ENCODE measurements at places on chromosomes 2 and 18. TPM values are rescaled to one million over a fixed set of nuclear protein-coding genes. Genes with fewer than 3 reads are reported as not detected.

The PSMA8 gene
- not detected for total RNA-seq

DNA sequence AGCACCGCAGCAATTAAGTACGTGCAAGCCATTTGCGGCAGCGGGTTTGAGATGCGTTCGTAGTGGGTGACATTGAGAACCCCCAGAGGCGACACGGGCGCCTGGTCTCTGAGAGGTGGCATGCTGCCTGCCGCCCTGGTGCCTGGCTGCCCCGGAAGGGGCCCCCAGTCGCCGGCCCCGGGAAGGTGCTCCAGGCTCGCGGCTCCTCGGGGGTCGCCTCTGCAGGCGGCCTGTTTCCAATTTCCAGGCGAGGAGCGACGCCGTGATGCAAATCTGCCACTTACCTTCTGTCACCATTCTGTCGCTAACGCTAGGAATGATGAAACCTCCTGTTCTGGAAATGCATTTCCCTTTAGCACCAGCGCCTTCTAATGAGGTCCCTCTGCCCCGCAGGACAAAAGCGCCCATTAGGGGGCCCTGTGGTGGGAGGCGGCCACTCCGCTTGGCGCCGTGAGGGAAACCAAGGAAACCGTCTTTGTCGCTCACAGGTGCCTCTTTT is 13.0 kb downstream of the KIF5C start:
- DNase-seq = no peak

DNA sequence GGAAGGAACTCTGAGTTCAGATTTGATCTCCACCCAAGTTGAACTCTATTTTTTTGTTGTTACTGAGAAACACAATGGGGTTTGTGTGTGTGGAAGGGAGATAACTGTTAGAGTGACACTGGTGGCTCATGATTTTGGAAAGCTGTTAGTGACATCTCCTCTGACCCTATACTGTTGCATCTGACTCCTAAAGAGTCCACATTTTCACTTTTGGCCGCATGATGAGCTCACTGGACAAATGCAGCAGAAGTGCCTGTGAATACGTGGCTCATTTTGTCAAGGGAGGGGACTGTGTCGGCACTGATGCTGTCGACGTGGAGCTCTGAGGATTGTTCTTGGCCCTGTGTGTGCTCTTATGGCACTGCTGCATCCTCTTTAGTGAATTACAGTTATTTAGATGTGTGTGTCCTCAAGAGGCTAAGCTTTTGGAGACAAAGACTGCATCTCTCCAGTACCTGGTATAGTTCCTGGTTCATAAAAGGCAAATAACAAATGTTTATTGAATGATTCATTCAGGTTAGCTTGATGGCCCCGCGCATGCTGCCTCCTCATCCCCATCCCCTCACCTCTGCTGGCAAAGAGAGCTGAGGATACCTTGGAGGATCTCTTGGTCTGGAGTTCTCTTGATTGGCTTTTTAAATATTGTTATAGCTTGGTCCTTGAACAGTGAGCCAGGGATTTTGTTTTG is 135.4 kb downstream of the PHLPP1 start:
- DNase-seq = no peak

- DNase-seq = no peak
Observed at GRCh38 chr2:57615855-57616556, 430.6 kb upstream of the VRK2 start.

DNA sequence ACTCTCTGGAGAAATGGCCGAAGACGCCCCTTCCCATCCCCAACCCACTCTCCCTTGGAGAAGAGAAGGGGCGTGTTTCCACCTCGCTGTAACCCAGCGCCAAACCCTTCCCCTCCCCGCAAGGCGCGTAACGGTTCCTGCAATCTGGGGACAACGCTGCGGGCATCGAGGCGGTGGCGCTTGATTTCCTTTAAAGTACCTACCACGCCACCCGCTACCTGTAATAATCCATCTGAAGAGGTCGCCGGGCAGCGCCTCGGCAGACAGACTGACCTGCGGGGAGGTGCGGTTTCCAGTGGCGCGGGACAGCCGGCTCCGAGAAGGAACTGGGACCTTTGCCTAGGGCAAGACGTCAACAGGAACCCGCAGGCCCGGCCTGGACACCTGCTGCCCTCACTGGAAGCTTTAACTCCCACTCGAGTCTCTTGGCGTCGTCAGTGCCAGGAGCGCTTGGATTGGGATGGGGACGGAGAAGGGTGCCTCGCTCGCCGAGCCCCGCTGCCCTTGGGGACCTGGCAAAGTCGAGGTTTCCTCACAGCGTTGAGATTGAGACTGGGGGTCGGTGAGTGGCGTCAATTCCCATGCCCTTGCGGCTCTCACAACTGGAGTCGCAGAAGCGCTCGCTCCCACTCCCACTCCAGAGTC is at the start of gene CYP1B1:
TSS of gene CYP1B1 (minus strand) at position 645 of the 645 bp plus-strand sequence. CDS start 763 bp downstream, outside the sequence.
- no peak for DNase-seq

- DNase-seq = no peak
Observed at GRCh38 chr2:16862471-16862870, 196.8 kb upstream of the CYRIA start.

DNA sequence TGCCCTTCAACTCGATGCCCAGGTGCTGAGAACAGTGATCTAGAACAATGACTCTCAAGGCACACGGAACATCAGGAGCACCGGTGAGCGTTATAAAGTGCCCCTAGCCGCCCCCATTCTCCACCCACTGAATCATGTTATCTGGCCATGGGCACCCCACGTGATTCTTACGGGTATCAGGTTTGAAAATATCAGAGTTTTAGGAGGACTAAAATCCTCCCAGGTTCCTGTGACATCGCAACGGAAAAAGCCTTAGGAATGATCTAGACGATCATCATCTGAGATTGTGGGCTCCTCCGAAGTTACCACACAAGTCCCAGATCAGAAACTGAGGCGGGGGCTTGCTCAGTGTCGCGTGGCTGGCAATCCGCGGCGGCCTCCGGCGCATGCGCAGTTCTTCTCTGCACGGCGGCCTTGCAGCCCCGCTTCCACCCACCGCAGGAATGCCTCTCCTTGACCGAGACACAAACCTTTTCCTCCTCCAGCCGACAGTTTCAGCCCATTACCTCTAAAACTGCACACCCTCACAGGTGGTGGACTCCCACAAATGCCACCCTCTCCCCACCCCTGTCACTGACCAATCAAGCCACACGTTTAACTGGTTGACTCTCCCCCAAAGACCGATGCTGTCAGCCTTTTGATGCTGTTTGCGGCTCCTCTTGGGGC is 5.8 kb upstream of the MRPL33 start:
- DNase-seq = no peak

DNA sequence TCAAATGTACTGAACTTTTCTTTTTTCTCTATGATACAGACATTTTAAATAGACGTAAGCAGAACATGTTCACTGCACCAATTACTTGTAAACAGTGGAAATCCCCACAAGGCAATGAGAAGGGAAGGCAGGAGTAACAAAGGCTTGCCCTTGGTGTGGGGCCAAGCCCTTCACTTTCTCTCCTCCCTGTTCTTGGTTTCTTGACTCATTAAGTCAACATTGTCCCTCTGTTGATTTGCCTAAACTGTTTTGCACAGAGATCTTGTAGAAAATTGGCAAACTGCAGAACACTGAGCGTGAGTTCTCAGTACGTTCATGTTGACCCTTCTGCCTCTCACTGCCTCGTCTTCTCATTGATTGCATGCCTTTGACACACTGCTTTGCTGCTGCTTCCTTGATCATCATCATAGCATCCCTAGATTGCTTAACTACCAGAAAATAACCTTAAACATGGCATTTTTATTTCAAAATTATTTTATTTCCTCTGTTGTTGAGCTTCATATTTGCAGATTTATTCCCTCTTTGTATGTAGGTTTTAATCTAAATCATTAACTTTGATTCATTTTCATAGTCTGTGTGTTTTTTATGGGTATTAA is 257.7 kb downstream of the PTGR3 start:
- DNase-seq = no peak

DNA sequence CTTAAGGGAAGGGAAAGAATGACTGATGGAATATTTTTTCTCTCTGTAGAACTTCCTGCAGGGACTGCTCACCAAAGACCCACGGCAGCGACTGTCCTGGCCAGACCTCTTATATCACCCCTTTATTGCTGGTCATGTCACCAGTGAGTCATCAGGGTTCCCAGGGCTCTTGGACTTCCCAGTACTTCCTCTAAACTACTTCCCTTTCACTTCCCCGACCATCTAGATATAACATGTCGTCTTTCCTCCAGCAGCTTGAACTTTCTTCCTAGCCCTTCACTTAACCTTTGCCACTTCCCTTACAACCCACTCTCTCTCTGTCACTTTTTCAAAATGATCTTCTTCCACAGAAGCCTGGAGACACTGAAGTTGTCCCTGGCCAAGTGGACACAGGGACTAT is 7.2 kb downstream of the STK36 start:
- DNase-seq = no peak

GRCh38 chr2:67867735-67868134 is 195.1 kb downstream of the C1D start:
- DNase-seq = no peak

GRCh38 chr2:94994063-94994913 is 31.2 kb upstream of the MAL start:
- peak; percentile 5 for DNase-seq

DNA sequence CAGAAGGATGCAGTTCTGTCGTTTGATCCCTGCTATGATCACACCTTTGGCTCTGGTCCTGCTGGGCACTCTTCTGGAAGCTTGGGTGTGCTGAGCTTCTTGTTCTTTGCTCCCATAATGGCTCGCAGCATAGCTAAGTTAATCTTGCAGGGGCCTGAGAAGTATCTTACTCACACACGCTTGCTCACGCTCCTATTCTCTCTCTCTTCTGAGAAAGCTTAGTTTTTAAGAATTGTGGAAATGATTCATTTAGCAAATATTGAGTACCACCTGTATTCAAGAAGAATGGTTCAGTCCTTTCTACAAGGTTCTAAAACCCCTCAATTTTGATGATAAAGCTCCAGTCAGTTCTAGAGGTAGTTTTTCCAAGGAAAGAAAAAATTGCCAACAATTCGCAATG is 40.6 kb downstream of the XRCC5 start:
- DNase-seq = no peak

The CRACDL gene
- 9.7 TPM for total RNA-seq

DNA sequence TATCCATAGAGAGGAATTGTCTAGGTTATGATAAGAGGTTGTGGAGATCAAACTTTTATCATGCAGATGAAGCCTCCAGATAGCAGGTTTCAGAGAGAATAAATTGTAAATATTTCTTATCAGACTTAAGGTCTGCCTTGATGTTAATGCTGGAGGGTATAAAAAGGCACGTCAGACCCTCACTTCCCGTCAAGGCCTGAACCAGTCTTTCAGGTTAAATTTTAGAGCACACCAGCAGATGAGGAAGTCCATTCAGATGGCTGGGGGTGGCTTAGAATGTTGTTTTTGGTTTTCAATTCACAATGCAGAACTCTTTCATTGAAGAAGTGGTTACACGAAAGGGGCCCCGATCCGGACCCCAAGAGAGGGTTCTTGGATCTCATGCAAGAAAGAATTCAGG is 144.4 kb upstream of the FBXO11 start:
- no peak for DNase-seq

GRCh38 chr2:37523814-37524362 is 147.6 kb downstream of the CDC42EP3 start:
- no peak for DNase-seq

GRCh38 chr18:34806527-34806926 is 96.4 kb downstream of the DTNA start:
- DNase-seq = no peak

The AGFG1 gene
- total RNA-seq = 233 TPM

DNA sequence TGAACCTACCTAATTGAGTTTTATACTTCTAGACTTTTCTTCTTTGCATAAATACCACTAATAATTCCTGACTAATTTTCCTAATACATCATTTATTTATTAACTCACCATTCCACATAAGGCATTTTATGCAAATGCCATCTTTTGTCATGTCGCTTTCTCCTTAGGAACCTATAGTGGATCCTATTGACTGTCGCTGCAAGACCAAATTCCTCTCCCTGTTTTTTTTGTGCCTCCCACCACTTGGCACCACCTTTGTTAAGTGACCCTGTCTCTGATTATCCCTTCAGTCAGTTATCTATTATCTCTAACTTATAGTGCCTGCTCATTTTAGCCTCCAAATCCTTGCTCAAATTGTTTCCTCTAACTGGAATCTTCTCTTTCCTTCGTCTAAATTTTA is 19.5 kb downstream of the UNC80 start:
- DNase-seq = no peak

GRCh38 chr18:5286525-5286924 is 9.0 kb downstream of the ZBTB14 start:
- DNase-seq = no peak

The CHN1 gene
- 9.7 TPM for total RNA-seq

The KCNJ3 gene
- total RNA-seq = not detected

DNA sequence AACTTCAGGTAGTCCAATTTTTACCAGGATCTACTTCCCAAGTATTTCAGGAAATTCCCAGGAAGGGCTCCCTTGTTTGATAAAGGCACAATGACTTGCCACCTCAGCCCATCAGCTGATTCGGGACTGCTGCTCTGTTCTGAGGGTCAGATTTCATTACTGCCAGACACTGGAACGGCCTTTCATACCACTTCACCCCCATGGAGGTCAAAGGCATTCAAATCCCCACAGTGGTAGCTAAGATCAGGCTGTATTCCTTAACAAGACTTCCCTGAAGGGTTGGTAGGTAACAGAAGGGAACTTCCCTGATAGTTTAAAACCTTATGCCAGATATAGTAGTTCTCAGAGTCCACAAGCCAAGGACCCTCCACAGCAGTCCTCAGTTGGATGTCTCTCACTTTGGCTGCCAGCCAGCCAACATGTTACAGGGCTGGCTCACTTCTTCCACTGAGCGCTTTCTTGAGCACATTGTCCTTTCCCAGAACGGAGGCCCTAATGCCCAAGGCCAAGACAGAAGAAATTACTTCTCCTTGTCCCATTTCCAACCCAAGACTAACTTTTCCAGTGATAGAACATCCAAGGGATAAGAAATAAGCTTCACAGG is 40.0 kb upstream of the GLS start:
- DNase-seq = no peak

The CHRNA1 gene
- total RNA-seq = not detected

- no peak for DNase-seq
Observed at GRCh38 chr2:9594366-9595054, 36.3 kb downstream of the YWHAQ start.

DNA sequence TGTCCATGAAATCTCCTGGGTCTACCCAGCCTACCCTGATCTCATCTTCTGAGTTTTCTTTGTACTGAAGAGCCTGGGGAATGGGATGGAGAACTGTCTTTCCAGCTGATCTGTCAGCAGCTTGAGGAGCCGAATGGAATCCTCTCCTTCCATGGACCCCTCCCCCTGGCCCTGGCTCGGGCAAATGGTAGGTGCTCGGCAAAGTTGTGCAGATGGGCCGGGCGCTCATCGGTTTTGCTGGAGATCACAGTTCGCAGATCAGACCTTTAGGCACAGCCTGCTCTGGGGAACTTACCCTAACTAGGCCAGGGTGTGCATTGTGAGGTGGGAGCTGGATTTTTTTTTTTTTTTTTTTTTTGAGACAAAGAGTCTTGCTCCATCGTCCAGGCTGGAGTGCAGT is 40.4 kb downstream of the LCT start:
- no peak for DNase-seq

The CD8B2 gene
- total RNA-seq = not detected

GRCh38 chr2:119009110-119009509 is 67.1 kb downstream of the MARCO start:
- DNase-seq = no peak
